Adrenal gland (tissue), 19 donors: ENCODE measurements at places on chromosomes 12 and 14. TPM values are rescaled to one million over a fixed set of nuclear protein-coding genes. Genes with fewer than 3 reads are reported as not detected.

DNA sequence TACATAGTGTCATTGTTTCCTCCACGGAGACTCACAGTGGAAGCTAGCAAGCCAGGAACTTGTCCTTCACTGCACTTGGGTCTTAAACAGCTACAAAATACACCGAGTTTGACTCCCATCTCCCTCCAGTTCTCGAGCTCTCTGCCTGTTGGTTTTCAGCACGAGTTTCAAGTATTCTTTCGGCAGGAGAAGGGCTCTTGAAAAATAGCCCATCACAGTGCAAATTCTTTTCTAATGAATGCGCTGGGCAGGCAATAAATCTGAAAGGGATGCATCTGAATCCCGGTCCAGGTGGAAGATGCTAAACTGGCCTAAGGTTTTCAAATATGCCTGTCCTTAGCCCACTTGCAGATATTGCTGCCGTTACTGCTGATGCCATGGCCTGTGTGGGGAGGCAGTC is 173.9 kb downstream of the CACNA1C start:
- no peak overlapping the region for H3K4me3 ChIP-seq
- no peaks in the 10 kb centered on the region for H3K4me1 ChIP-seq
- H3K36me3 ChIP-seq: no peaks in the 10 kb centered on the region

DNA sequence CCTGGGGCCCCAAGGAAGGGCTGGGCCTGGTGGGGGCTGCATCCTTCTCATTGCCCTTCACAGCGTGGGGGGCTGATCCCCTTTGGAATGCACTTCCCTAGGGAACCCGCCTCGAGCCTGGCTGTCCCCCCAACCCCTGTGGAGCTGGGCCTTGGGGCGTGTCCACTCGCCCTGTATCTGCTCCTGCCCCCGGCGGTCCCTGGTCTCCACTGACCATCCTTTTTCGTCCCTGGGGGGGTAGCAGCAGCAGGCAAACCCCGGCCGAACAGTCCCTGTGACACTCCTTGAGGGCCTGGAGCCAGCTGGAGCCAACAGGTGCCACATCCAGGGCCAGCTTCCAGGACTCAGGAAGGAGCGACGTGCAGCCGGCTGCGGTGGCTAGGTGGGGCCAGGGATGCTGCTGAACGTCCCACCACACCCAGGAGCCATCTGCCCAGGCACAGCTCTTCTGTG is 9.4 kb upstream of the GPR132 start:
- H3K27me3 ChIP-seq: peaks cover 13% of the 10 kb centered on the region
- peak; percentile 14 for DNase-seq
- H3K27ac ChIP-seq: no peak overlapping the region
- no peaks in the 10 kb centered on the region for H3K4me1 ChIP-seq
- no peaks in the 10 kb centered on the region for H3K36me3 ChIP-seq

- no peaks in the 10 kb centered on the region for H3K36me3 ChIP-seq
- no peaks in the 10 kb centered on the region for H3K27me3 ChIP-seq
- H3K4me3 ChIP-seq: no peak overlapping the region
- H3K4me1 ChIP-seq: peaks cover 53% of the 10 kb centered on the region
- DNase-seq: peak; percentile 71
Observed at GRCh38 chr12:63917864-63918799, 73.6 kb downstream of the SRGAP1 start.

GRCh38 chr14:90651271-90651804 is 164.9 kb downstream of the TTC7B start:
- no peak overlapping the region for H3K27ac ChIP-seq
- no peaks in the 10 kb centered on the region for H3K27me3 ChIP-seq
- peaks cover 3% of the 10 kb centered on the region for H3K36me3 ChIP-seq
- no peak for DNase-seq
- peaks cover 11% of the 10 kb centered on the region for H3K4me1 ChIP-seq

DNA sequence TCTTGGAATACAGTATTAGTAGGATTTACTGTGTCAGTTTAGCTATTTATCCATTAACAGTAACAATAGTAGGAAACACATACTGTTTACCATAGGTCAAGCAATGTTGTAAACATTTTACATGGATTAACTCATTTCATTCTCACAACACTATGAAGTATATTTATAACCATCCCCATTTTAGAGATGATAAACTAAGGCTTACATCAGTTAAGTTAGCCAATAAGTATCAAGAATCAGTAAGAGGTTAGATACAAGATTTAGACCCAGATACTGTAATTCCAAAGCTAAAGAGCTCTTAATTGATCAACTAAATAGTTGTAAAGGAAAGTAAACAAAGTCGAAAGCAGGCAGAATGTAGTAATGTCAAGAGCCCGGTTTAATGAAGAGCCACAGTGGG is 1.1 kb downstream of the SYNJ2BP start:
- H3K27me3 ChIP-seq: no peaks in the 10 kb centered on the region
- no peak overlapping the region for H3K27ac ChIP-seq
- H3K36me3 ChIP-seq: no peaks in the 10 kb centered on the region
- H3K4me1 ChIP-seq: peaks cover 7% of the 10 kb centered on the region

- H3K4me3 ChIP-seq: no peak overlapping the region
- DNase-seq: no peak
- H3K36me3 ChIP-seq: no peaks in the 10 kb centered on the region
- H3K27me3 ChIP-seq: no peaks in the 10 kb centered on the region
Observed at GRCh38 chr14:86039176-86039575, 509.2 kb downstream of the FLRT2 start.

- H3K36me3 ChIP-seq: no peaks in the 10 kb centered on the region
- no peak overlapping the region for H3K4me3 ChIP-seq
- peak overlapping the region; percentile 31 for H3K27ac ChIP-seq
- H3K4me1 ChIP-seq: peaks cover 12% of the 10 kb centered on the region
Observed at GRCh38 chr12:109753959-109754358, 40.3 kb downstream of the FAM222A start.

The NGB gene
- not detected for total RNA-seq

DNA sequence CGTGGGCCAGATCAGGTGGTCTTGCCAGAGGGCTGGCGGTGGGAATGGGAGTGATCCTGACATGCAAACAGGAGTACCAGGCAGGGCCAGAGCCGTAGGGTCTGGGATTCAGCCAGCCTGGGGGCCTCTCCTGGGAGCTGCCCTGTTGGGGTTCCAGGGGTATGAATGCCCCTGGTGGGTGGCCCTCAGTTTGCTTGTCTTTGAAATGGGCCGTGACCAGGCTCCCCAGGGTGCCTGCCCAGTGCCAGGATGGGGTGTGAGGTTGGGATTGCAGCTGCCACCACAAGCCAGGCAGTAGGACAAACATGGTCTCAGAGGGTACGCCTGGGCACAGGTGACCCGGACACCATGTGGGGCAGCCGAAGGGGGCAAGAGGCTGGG is 168.8 kb downstream of the KIF26A start:
- DNase-seq: peak; percentile 8
- no peaks in the 10 kb centered on the region for H3K27me3 ChIP-seq
- no peaks in the 10 kb centered on the region for H3K4me1 ChIP-seq
- no peak overlapping the region for H3K27ac ChIP-seq
- no peaks in the 10 kb centered on the region for H3K36me3 ChIP-seq
- H3K4me3 ChIP-seq: no peak overlapping the region
